Right hindlimb (tissue), 1 donor: ENCODE measurements at places on chromosomes 11 and 22.

- no peak for DNase-seq
Measured at GRCh38 chr11:35078470-35078735, 60.6 kb upstream of the CD44 start.

DNA sequence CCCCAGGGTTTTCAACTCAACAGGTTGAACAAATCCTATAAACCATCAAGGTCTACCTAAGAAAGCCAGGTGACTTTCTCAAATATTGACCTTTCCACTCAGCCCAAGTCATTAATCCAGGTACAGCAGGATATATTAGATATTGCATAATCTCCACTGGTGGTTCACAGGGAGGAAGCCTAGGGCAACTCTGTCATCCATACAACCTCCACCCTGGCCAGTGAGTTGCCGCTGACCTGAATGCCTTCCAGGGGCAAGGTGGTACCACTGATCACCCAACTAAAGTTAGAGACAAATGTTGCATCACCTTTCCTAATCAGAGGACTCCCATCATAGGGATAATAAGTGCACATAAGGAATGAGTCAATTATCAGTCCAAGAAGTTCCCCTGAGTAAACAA lies 22.9 kb downstream of the GUCD1 start:
- no peak for DNase-seq

DNA sequence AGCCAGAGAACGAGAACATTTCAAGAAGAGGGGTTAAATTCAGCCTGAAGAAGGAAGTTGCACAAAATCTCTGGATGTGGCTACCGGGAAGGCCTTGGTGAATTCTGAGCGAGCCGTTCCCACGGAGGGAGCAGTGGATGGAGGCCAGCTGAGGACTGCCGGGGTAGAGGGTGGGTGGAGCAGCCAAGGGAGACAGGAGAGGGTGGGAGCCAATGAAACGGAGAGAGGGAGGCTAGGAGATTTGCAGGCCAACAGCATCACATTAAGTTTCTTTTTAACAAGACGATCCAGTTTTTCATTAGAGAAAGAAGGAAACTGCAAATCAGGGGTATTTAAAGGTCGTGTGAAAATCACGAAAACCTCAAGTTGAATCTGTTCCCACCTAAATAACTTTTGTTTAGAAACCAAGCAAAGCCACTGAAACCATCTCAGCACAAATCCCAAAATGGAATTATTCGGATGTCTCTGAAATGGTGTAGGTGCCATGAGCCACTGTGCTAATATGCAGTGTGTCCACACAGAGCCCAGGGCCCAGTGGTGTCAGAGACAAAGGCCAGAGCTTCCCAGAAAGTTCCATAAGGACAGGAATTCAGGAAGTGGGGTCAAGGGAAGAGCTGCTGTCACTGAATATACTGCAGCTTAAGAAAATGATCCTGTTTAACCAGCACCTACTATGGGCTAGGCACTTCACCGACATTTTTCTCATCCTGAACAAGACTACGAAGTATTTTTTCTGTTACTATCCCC lies 59.7 kb upstream of the SLC35C1 start:
- peak; percentile 74 for DNase-seq

DNA sequence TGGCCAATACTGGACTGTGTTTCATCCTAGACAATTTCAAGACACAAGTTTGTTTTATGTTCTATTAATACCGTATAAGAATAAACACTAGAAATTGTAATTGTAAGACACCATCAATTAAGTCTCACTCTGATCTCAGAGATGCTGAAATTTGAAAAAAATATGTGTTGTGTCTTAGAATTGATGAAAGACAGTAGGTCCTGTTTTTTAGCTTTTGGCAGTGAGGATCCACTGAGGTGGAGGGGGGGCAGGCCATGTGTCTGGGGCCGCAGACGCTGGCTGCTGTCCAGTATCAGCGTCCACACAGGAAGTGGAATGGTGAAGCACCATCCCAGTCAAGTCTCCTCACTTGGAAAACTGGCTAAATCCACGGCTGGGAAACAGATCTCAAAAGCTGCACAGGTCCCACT lies 22.5 kb upstream of the ALG8 start:
- DNase-seq = peak; percentile 64

GRCh38 chr11:21653951-21654421 lies 538.9 kb upstream of the ANO5 start:
- DNase-seq = no peak

- DNase-seq = no peak
Measured at GRCh38 chr22:44195189-44195871, 14.6 kb downstream of the PARVG start.
